Tibial nerve (tissue), 4 donors: ENCODE measurements at places on chromosomes 6 and 20.

DNA sequence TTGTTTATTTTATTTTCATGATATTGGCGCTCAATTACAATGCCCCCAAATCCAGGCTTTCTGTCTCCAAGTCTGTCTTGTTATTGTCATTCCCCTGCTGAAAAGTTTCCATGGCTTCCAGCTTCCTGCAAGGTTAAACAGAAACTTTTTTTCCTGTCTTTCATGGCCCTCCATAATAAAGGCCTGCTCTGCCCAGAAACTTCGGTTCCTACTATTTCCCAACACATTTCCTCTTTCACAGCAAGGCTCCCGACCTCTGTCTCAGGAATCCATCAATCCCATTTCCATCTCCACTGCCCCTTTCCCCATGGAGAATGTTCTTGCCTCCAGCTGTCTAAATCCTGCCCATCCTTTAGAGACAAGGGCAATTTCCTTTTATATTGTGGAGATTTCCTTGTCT, 365.2 kb upstream of the JARID2 start:
- DNase-seq: no peak

DNA sequence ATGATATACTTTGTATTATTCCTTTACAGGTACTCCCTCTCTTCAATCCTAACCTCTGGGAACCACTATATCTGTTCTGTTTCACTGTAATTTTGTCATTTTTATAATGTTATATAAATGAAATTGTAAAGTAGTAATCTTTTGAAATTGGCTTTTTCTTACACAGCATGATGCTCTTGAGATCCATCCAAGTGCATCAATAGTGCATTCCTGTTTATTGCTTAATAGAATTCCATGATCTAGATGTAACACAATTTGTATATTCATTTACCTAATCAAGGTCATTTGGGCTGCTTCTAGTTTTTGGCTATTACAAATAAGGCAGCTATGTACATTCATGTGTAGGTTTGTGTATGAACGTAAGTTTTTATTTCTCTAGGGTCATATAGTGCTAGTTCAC, 174.6 kb downstream of the KHDC1L start:
- no peak for DNase-seq

- DNase-seq: no peak
Observed at GRCh38 chr20:45044601-45045000, 56.3 kb downstream of the KCNS1 start.

GRCh38 chr6:89952686-89953085, 58.4 kb downstream of the GJA10 start:
- no peak for DNase-seq

- no peak for DNase-seq
Observed at GRCh38 chr6:105646391-105646867, 243.5 kb upstream of the PREP start.

DNA sequence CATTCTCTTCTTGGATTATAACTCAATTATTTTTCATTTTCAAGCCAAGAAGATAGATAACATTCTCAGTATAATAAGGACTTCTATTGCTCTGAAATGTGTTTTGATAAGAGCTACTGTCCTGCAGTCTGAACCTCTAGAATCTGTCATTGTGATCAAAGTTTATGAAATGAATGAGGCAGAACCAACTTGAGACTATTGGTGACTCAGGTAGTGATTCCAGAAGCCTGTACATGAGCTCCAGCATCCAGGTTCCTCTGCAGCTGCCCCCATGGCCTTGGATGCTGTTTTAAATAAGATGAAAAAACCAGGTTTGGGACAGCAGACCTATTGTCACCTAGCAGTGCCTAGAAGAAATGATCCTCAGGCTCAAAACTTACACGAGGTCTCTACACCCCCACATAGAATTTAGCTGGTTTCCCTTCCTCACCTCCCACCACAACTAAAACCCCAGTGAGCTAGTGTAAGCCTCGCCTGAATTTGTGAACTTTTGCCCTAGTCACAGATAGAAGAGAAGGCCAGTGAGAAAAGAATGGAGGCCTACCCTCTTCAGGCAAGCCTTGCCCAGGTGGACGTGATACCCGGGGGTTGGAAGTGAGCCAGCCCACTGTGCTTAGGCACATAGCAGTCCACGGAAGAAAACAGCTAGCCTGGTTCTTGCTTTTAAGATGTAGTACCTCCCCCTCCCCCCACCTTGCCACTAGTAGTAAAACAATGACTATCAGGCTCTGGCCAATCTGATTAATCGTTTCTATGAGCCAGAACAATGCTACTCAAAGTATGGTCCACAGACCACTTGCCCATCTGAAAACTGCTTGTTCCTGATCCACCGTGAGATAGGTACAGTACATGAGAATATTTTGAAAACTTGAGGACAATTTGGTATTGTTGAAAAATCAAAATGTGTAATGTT, 73.0 kb upstream of the SYNJ2 start:
- no peak for DNase-seq

DNA sequence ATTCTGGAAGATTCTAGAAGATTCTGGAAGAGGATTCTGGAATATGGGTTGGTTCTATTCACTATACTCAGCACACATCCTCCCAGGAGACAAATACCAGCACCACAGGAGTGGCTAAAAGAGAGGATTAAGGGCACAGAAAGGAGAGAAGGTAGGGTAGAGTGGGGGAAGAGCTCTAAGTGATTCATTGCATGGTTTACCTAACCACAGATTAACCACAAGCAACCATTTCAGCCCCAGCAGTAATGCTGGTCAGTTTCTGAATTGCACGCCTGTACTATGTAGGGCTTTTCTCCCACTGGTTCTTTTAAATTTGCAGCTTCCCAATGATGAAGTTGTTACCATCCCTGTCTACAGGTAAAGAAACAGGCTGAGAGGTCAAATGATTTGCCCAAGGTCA, 192.7 kb upstream of the PMEPA1 start:
- no peak for DNase-seq

GRCh38 chr6:121498481-121499276, 63.2 kb downstream of the GJA1 start:
- DNase-seq: no peak

GRCh38 chr20:58740356-58741308, 48.0 kb downstream of the NPEPL1 start:
- no peak for DNase-seq

DNA sequence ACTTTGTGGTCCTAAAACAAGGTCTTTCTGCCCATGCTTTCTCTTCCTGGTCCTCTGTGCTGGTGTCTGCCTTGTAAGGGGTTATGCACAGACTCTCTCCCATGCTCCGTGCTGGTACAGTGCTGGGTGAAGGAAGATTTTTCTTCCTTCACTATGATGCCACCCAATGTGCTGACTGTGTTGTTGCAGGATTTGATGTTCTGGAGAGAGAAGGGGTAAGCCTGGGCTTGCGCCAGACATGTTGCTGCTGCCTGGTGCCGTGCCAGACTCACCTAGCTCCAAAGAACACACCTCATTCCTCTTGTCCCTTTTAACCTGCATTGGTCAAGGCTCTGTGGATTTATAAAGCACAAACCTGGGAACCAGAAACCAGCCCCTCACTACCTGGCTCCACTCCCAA, 28.4 kb upstream of the ARMH2 start:
- no peak for DNase-seq

- no peak for DNase-seq
Observed at GRCh38 chr6:44926556-44926955, 401.6 kb upstream of the RUNX2 start.

DNA sequence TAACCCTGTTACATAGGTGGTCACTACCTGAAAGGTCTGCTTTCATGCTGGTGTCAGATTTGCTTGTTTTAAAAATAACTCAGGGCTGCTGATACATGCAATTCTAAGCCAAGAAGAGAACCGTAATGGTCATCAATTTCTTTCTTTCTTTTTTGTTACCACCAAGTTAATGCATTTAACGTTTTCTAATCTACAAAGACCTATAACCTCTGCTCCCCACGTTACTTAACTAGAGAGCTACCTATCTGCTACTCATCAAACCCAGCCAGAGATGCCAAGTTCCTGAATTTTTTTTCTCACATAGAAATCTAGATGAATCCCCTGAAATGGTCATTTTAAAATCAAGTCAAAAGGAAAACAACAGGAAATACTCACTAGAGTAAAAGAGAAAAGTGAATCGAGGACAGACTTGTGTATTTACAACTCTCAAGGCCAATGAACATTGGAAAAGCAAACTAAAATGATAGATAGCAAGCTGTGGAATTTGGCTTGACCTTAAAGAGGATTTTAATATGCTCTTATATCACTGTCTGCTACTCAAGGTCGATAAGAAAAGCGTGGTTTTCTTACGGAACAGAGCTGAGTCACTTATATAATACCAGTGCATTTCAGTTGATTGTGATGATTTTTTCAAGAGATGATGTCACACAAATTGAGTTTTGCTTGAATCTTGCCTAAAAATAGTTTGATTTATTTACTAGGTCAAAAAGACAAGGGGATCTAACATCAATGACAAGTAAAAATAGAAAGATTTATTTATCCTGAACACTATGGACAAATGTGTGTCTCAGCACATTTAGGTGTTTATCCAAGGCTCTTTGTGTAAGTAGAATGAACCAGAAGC, 67.9 kb downstream of the SGK1 start:
- DNase-seq: no peak

GRCh38 chr20:33689973-33690372, 3.8 kb upstream of the E2F1 start:
- DNase-seq: no peak

DNA sequence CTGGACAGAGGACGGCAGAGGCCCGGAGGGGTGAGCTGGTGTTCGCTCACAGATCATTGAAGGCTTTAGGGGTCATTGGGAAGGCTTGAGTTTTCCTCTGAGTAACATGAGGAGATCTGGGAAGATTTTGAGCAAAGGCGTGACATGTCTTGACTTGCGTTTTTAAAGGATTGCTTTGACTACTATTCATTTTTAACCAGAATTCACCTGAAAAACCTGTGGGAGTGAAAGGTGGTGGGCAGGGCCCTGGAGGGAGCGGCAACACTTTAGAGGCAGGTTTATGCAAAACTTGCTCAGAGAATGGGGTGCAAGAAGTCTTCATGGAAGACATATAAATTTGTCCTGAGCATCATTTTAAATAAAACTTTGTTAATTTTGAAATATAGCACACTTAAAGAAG, 72.2 kb upstream of the EEF1E1 start:
- no peak for DNase-seq

GRCh38 chr6:55011034-55011433, 163.3 kb upstream of the HCRTR2 start:
- DNase-seq: no peak

DNA sequence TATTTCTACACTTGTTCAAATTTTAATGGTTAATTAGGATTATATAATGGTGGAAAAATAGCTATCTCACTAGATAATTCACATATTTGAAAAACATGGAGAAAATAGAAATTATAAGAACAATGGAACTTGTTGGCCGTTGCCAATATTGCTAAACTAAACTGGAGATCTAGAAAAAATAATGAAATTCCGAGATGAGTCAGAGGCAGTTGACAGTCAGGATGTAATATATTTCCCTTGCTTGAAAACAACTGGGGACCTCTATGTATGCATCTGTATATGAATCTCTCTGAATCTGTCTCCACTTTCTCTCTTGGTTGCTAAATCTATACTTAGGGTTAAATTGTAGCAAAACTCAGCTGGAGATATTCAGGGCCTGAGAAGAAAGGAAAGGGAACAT, 1108.2 kb upstream of the GJE1 start:
- DNase-seq: no peak

DNA sequence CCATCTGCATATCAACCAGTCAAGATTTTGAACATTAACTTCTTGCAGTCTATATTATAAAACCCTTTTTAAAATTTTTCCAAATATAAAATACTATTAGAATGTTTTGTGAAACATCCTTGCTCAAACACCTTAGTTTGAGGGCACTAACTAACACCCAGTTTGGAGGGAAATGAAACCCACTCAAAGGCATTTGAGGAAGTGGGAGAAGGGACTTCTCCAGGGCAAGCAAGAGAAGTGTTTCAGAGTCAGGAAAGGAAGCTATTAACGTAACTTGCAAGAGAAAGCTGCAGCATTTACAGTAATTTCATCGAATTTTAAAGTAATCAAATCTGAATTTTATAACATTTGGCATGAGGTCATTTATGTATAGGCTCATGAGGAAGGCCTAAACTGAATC, 21.3 kb downstream of the MTFR2 start:
- DNase-seq: no peak

DNA sequence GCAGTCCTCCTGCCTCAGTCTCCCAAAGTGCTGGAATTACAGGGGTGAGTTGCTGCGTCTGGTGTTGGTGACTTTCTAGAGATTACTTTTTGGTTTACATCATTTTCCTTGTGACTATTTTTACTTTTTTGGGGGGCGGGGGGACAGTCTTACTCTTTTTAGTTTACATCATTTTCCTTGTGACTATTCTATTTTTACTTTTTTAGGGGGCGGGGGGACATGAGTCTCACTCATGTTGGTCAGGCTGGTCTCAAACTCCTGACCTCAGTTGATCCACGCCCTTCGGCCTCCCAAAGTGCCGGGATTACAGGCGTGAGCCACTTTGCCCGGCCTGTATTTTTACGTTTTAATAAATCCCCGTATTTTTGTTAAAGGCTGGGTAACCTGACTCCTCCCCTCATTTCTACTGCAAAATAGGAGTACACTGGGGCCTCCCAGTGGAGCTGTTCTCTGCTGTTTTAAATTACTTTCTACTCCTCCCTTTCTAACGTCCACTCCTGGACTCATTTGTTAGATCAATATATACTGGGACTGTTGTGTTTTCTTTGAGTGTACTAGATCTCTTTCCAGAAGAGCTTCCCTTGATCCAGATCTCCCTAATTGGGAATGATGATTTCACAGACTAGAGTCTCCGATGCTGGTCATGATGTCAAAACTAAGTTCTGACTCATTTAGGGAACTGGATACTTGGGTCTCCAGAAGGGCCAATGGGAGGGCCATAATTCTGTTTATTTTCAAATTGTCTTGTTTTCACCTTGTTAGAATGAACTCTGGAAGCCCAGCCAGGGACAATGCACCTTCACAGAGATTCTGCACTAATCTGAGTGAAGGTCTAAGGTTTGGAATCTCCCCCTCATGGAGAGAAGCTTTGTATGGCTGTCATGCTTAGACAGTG, 9.2 kb downstream of the HSPA1B start:
- no peak for DNase-seq

GRCh38 chr6:74480561-74480960, 725.3 kb downstream of the COL12A1 start:
- DNase-seq: no peak

DNA sequence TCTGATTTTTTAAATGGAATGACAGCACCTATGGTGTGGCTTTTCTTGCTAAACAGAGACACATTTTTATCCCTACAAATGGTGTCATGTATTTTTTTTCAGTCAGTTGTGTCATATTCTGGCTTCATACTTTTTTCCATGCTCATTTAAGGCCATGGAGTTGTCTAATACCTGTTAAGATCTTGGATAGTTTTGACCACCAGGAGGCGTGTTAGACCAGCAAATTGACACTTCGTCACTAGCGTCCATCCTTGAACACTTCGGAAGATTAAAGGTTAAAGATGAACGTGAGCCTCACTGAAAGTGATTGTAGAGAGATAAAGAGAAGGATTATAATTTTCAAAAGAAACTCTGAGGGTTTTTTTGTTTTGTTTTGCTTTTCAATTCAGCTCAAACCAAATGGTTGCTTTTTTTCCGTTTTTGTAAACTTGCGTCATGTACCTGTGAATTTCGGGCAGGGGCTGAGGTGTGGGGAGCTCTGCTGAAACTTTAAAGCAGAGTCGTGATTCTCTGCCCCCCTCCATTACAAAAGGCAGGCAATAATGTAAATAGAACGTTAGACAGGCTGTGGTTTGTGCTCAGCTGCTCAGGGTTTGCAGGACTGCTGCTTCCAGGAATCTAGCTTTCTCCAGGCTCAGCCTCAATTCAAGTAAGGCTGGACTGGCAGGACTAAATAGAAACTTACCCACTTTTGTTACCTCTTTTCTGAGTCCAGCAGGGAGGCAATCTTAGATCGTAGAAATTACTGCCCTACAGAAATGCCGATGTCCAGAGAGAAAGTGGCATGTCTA, 245.1 kb downstream of the FOXA2 start:
- DNase-seq: peak; percentile 84

- no peak for DNase-seq
Observed at GRCh38 chr6:139028215-139028657, 309 bp upstream of the ABRACL start.
